Adrenal gland (tissue), 19 donors: ENCODE measurements at places on chromosomes 5 and 9. TPM values are rescaled to one million over a fixed set of nuclear protein-coding genes. Genes with fewer than 3 reads are reported as not detected.

HTR4 gene
- not detected for total RNA-seq

PTRH1 gene
- total RNA-seq: 21.0 TPM

ZFR gene
- total RNA-seq: 66.8 TPM

SEMA6A gene
- total RNA-seq: 136 TPM

GDA gene
- total RNA-seq: 2.0 TPM

OR1L6 gene
- not detected for total RNA-seq

ELOVL7 gene
- total RNA-seq: 1.3 TPM

FNBP1 gene
- total RNA-seq: 23.3 TPM

DNAJC18 gene
- 16.2 TPM for total RNA-seq

SMIM33 gene
- total RNA-seq: not detected

GARIN3 gene
- not detected for total RNA-seq

PFN3 gene
- total RNA-seq: not detected

KLHL3 gene
- 7.5 TPM for total RNA-seq

F2RL1 gene
- total RNA-seq: 2.6 TPM

ARAP3 gene
- total RNA-seq: 9.9 TPM

AQP3 gene
- 10.3 TPM for total RNA-seq

CDO1 gene
- 15.1 TPM for total RNA-seq

BTNL8 gene
- 1.9 TPM for total RNA-seq

BHMT2 gene
- 35.1 TPM for total RNA-seq

SLC4A9 gene
- not detected for total RNA-seq

GRAMD2B gene
- 71.3 TPM for total RNA-seq

UBAP1 gene
- total RNA-seq: 91.7 TPM

FOXD1 gene
- 4.3 TPM for total RNA-seq

PCDHGA4 gene
- total RNA-seq: 4.3 TPM

DMRT3 gene
- total RNA-seq: not detected

FST gene
- 3.4 TPM for total RNA-seq

INSL6 gene
- not detected for total RNA-seq

ENTPD2 gene
- total RNA-seq: 0.44 TPM

CAMSAP1 gene
- 25.9 TPM for total RNA-seq

SOHLH1 gene
- not detected for total RNA-seq

SLC45A2 gene
- total RNA-seq: not detected

PTGDS gene
- 241 TPM for total RNA-seq

ARL14EPL gene
- total RNA-seq: not detected

C9 gene
- total RNA-seq: 0.16 TPM

LHX2 gene
- not detected for total RNA-seq

CCNI2 gene
- 0.08 TPM for total RNA-seq

ERCC8 gene
- total RNA-seq: 7.6 TPM

TRAF1 gene
- 5.5 TPM for total RNA-seq

CDHR2 gene
- 0.34 TPM for total RNA-seq
